Central memory CD8-positive, alpha-beta T cell (primary cell): ENCODE measurements at places on chromosomes 7 and 10.

DNA sequence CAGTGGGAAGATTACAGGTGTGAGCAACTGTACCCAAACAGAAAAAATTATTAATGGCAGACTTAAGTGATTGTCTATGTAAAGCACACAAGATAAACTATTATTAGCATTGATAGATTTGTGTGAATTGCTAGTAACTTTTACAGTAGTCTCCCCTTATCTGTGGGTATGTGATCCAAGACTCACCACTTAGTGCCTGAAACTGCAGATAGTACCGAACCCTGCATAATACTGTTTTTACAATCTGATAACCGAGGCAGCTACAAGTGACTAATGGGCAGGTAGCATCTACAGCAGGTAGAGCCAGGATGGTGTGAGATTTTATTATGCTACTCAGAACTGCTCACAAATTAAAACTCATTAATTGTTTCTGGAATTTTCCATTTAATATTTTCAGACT, 31.5 kb downstream of the MPLKIP start:
- no peak for DNase-seq

- DNase-seq, result no peak
Observed at GRCh38 chr10:12509794-12510100, 160.4 kb downstream of the CAMK1D start.

- peak; percentile 74 for DNase-seq
Observed at GRCh38 chr7:151315038-151315655, 26.5 kb upstream of the NUB1 start.

DNA sequence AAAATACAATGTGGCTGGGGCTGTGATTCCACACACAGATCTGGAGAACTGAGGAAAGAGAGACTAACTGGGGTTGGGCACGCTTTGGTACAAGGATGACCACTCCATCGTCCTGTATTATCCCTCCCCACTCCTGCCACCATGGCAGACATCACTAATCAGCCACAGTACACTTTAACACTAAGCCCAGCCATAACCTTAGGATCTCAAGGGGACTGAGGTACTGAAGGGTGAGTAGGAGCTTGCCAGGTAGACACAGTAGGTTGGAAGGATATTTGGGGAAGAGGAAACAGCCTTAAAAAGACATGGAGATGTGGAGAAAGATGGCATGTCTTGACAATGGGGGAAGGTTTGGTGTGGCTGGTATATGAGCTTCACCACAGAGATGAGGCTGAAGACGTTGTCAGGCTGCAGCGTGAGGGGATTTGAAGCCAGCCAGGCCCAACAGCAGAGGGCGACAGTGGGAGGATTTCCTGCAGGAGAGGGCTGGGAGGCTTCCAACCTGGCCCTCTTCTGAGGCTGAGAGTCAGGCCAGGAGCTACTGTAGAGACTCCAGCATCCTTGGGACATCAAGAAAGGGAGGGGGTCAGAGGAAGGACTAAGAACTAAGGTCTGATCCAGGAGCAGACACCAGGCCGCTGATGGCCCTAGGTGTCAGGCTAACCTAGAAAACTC, 58.6 kb upstream of the COL13A1 start:
- no peak for DNase-seq

DNA sequence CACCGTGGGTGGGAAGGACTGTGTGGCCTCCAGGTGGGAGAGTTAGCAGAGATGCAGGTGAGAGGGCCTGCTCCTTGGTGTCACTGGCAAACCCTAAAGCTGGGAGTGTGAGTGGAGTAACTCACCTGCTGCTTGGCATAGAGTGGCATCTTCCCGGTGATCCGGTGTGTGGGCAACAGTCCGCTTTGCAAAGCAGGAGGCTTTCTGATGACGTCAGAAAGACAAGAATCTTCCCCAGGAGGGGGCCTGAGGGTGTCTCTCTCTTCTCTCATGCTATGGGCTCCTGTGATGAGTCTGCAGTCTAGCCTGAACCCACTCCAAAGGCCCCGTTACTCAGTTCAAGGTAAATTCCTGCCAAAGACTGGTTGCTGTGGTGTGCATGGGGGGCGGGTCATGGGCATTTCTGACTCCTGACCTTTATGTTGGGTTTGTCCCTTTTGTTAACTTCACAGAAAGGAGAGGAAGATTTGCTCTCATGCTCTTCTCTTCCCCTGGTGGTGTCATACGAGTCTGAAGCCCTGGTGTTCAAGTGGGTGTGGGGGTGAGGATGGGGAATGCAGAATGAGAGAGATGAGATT, 187.9 kb downstream of the GATA3 start:
- DNase-seq, result no peak

GRCh38 chr7:41709621-41710020, 6.7 kb upstream of the INHBA start:
- no peak for DNase-seq

DNA sequence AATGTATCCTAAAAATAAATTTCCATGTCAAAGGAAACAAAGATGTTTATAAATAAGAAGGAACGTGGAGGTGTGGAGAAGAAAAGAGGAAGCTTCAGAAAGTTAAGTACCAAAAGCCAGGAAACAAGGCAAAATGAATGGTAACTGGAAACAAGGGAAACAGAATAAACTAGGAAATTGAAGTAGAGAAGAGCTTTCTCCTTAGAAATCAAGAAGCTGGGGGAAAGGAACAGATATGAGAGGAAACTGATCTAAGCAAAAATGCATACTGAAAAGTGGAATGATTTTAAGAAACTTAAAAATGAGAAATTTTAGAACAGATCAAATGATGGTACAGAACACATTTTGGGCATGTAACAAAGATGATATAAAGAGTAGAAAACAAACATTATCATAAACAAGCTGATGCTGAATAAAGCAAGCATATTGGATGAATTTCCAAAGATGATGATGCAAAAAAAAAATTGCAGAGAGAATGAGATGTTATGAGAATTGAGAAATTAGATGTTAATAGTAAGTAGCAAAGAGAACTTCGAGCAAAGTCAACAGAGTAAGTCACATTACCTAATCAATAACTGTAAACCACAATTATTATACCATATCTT, 1.9 kb downstream of the BRAF start:
- DNase-seq, result no peak

- DNase-seq, result peak; percentile 67
Observed at GRCh38 chr10:72340510-72341261, 14.0 kb downstream of the DNAJB12 start.

GRCh38 chr10:110216942-110217661, 9.7 kb downstream of the MXI1 start:
- DNase-seq, result no peak

DNA sequence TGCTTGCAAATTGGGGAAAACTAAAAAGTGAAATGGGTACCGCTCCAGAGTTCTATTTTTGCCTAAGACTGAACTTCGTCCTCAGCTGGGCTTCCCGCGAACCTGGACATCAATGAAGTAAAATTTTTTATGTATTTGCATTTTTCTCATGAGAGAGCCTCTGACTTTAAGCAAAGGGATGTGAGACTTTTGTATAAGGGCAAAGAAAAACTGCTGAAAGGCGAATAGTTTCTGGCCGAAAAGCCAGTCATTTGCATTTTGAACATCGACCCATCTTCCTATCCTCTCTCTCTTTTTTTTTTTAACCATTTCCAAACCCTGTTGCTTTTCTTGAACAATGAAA, 573 bp downstream of the PMPCB start:
- no peak for DNase-seq

DNA sequence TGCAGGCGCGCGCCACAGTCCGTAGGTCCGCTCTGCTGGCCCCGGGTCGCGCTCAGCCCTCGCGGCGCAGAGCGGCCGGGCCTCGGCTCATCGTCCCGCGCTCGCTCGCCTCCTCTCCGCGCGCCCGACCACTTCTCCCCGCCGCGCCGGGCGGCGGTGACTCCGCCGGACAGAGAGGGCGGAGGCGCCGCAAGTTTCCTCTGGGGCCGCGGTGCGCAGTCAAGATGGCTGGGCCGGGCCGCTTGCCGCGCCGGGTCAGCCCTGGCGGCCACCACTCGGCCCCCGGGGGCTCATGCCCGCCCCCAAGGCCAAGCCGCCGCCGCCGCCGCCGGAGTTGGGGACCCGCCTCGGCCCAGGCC, 441 bp downstream of the FZD8 start:
- no peak for DNase-seq

DNA sequence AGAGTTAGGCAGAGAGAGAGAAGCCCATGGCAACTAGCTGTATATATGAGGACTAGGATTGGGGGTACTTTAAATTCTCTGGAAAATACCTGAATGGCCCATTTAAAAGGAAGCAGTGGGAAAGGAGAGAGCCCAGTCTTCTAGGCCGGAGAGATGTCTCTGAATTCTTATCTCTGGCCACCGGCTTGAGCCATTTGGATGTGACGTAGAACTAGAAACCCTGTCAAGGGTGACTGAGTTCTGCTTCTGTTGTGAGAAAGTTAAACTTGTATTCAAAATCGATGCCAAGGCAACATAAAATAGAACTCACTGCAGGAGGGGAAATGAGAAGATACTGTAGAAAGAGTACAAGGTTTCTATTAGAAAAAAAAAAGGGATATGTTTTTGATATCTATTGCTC, 6.3 kb upstream of the GSTK1 start:
- no peak for DNase-seq

DNA sequence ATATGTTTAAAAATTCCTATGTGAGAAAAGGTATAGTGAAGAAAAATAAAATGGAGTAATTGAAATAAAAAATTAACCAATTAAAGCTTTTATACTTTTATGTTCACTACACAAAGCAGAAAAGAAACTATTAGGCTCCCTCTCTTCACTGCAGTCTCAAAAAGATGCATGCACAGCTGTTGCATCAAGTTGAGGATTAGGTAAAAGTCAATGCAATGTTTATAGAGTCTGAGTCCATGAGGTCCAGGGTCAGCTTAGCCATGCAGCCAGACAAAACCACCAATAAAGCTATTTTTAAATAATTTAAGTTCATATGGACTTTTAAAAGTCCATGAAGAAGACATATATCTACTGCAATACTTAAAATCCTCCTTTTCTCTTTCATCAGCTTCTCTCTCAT, 31.1 kb upstream of the ING3 start:
- no peak for DNase-seq

DNA sequence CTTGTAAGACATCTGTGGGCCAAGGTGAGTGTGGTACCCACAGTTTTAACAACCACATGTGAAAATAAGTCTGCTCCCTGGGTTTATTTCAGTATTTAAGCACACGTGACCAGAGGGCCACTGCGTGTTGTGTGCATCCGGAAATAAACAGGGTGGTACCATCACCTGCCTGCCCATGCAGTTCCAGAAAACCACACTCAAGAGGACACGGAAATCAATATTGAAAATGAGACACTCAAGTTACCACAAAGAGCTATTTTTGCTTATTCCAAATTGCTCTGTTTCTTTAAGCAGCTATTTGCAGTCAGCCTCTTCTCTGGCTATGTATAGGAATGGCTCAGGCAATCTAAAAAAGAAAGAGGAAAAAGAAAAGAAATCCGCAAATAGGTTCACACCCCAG, 71.8 kb upstream of the LOXL4 start:
- DNase-seq, result peak; percentile 27

GRCh38 chr10:130743751-130744271, 567.7 kb downstream of the TCERG1L start:
- DNase-seq, result no peak

DNA sequence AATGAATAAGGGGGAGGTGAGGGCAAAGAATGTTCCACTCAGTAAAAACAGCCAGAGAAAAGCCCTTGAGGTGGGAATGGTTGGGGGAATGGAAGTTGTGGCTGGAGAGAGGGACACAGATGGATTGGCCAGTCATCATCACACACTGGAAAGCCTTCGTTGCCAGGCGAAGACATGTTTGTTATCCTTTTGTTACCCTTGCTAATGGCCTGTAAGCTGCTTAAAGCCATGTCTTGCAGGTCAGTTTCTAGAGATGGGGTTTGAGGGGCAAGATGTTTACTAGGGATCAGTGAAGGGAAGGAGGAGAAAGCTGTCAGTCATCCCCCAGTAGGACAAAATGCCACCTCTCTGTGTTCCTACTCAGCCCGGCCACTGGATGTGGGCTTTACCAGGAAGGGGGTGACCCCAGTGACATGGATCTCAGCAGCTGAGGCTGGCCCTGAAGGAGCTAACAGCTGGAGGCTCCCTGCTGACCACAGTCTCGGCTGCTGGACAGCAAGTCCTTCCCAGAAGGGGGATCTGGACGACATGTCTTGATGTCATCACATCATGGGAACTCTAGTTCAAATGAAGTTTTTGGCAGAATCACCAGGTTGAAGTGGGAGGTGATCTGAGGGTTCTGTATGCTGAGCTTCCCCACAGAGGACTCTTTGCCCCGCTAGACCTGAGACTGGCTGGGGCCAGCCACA, 66.2 kb downstream of the TBXAS1 start:
- DNase-seq, result no peak

DNA sequence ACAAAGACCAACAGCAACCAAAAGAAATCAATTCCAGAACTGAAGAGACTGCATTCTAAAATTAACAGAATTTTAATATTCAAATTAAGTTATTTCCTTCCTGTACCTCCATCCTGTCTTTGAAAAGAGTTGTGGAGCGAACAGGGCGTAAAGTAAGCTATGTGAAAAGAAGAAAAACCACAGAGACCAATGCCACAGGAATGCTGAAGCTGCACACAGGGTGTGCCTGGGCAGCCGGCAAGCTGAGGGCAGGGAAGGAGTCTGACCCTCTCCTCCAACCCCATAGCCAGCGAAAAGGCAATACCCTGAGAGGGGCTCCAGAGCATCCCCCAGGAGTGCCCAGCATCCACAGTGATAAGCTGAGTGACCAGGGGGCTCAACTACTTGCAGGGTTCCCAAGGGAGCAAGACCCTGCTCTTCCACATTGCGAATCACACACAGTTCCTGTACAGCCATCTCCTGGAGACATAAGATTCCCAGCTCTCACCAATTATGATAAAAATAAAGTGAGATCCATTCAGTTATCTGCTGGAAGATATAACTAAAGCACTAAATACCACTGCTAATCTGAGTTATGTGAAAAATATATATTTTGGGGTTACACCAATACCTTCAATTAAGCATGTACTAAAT, 93.8 kb downstream of the PARD3 start:
- no peak for DNase-seq

- no peak for DNase-seq
Observed at GRCh38 chr10:3248526-3249306, 76.1 kb upstream of the PITRM1 start.

GRCh38 chr7:134186801-134187200, 59.7 kb downstream of the LRGUK start:
- no peak for DNase-seq

DNA sequence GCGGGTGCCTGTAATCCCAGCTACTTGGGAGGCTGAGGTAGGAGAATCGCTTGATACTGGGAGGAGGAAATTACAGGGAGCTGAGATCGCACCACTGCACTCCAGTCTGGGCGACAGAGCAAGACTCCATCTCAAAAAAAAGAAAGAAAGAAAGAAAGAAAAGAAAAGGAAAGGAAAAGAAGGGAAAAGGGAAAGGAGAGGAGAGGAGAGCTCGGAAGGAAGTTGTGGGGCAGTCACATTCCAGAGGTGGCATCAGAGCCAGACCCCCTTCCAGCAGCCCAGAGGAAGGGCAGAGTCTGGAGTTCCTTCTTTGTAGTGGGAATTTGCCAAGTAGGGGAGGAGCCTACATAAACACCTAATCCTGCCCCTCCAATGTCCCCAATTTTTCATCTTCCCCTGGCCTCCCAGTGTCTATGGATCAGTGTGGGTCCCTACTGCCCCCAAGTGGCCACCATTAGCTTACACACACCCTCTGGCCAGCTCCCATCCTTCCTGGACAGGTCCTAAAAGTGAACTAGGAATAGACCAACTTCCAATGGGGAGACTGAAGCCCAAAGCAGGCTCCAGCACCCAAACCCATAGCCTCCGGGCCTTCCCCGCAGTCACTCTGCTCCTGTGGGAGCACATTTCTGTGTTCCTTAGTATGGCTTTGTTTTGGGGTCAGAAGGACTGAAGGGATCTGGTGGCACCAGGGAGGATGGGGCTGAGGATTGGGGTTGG, 39.6 kb upstream of the HSPB1 start:
- DNase-seq, result no peak

GRCh38 chr7:43099750-43100149, 12.7 kb upstream of the HECW1 start:
- DNase-seq, result no peak

GRCh38 chr10:127474501-127474900, 74.6 kb upstream of the NPS start:
- DNase-seq, result no peak
